SW480 (cell line): ENCODE measurements at places on chromosomes 5 and 9.

GRCh38 chr5:168186289-168187074 lies 105.0 kb upstream of the WWC1 start:
- no peak for DNase-seq

GRCh38 chr5:15571081-15571480 lies 71.1 kb downstream of the FBXL7 start:
- no peak for DNase-seq

DNA sequence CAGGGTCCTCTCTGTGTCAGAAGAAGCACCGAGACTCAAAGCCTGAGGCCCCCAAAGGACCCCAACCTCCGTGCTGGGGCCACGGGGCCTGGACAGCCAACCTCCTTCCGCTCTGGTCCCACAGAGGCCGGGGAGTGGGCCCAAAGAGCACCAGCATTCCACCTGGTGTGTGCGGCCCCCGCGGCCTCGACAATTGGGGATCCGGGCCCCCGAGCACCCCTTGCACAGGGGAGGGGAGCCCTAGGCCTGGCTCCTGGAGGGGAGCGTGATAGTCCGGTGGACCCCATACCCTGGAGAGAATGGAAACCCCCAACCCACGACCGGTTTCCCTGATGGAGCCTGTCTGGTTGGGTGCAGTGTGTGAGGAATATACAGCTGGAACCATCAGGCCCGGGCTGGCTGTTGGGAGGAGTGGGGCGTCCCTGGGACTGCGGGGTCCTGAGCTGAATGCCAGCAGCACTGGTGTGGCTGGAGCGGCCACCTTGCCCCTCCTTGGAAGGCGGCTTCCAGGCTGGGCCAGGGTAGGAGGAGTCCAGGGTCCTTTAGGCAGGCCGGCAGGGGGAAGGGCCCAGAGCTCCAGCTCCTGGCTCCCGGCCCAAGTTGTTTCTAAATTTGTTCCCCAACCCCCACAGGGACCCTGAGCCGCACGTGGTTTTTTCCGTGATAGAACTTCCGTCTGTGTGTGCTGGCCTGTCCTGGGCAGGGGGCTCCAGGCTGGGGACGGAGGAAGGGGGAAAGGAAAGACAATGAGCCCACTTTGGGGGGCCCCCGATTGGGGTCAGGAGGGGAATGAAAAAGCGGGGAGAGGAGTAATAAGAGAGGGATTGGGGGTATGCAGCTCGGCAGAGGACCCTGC lies 825 bp upstream of the TOR4A start:
- no peak for DNase-seq

- DNase-seq = no peak
Observed at GRCh38 chr9:83183621-83184020, 120.7 kb upstream of the RASEF start.

DNA sequence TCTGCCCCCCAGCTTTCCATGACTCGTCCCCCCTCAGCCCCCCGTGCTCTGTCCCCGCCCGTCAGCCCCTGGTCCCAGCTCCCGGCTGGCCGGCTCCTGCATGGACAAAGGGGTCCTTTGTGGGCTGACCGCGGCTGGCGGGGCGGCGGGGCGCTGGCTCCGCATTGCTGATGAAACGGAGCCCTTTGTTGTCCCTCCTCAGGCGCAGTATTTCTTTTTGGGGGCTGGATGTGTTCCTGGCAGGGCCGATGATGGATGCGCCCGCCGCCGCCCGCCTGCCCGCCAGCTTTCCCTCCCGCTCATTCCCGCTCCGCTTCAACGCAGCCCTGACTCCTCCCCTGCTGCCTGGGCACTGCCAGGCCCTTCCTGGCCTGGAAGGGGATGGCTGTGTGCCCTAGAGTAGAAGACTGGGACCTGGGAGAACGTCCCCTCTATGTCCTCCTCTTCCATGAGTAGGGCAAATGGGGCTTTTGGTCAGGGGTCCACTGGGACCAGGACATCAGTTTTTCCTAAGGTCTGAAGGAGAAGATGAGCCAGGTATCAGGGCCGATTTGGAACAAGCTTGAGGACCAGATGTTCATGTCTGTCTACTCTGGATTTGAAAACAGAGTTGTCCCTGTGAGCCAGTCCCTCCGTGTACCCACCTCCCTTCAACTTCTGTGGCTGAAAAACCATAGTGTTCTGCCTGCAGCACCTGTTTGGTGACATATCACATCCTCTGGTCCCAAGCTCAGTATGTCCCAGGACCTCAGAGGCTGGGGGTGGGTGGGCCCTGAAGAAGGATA lies 29.0 kb downstream of the CXXC5 start:
- DNase-seq = peak; percentile 82

DNA sequence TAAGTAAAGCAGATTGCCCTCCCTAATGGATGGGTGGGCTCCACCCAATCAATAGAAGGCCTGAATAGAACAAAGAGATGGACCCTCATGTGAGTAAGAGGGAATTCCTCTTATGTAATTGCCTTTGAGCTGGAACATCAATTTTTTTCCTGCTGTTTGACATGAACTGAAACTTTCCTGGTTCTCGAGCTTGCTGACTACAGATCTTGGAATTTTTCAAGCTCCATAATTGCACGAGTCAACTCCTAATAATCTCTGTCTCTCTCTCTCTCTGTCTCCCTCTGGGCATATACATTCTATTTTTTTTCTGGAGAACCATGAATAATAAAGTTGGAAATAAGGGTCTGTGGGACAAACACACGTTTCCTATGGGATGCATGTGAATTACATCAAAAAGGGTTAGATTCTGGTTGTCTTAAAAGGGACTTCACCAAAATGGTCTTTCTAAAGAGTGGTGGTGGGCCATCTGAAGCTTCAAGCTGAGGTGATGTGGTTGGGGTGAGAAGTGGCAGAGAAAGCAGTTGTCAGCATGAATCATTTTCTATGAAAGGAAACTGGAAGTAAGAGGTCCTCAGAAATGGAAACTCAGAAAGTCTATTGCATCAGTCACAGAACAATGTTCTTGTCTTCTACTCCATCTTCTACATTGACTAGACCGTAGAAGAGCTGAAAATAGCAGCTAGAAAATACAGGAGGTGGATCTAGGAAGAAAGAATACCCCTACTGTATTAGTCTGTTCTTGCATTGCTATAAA lies 47.0 kb upstream of the HOMER1 start:
- DNase-seq = no peak

- no peak for DNase-seq
Observed at GRCh38 chr5:42570966-42571960, 148.0 kb downstream of the GHR start.

- no peak for DNase-seq
Observed at GRCh38 chr9:36739373-36740116, 166.8 kb downstream of the MELK start.

- DNase-seq = no peak
Observed at GRCh38 chr5:144812763-144813162, 642.1 kb downstream of the KCTD16 start.
